ENCODE measurements at places on chromosomes 12 and 14.

GRCh38 chr12:119692410-119692809 is 24.5 kb downstream of the PRKAB1 start:
- DNase-seq: peak; percentile 82

DNA sequence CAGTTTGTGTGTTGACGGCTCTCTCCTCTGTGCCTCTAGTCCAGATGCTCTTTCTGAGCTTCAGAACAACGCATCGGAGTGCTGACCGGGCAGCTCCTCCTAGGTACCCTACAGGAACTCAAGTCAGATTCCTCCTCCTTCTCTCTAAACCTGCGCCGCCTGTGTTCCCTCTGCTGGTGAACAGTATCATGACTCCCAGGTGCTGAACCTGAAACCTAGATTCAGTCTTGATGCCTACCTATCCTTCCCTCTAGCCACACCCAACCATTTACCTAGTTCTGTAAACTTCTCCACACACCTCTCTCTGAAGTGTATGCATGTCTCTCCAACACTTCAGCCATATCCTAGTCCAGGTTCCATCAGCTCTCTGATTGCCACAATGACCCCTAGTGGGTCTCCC is 112.7 kb downstream of the EFCAB11 start:
- DNase-seq: no peak

DNA sequence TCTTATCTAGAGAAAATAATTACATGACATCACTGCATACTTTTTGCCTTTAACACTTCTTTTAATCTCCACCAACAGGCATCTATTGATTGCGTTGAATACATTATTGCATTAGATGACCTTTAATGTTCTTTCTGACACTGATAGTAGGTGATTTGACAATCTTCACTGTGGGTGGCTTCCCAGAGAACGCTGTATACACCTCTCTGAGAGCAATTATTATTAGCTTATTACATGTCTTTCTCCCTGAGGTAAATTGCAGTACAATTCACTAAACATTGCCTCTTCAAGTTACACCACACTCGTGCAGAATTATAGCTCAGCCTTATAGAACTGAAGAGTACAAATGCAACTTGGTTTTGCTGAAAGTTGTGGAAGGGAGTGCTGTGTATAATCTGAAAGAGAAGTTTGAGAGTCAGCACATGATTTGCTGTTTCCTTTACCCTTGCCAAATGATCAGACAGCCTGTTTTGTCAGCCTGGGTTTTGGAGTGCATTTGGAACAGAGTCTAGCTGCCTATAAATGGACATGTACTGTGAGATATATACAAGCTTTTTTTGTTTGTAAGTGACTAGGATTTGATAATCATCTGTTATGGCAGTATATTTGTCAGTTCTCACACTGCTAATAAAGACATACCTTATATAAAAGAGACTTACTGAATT is 369.2 kb downstream of the CCER1 start:
- no peak for DNase-seq

GRCh38 chr12:94326727-94327126 is 132.9 kb downstream of the CEP83 start:
- DNase-seq: no peak

GRCh38 chr12:88628856-88629509 is 48.7 kb upstream of the KITLG start:
- DNase-seq: no peak

DNA sequence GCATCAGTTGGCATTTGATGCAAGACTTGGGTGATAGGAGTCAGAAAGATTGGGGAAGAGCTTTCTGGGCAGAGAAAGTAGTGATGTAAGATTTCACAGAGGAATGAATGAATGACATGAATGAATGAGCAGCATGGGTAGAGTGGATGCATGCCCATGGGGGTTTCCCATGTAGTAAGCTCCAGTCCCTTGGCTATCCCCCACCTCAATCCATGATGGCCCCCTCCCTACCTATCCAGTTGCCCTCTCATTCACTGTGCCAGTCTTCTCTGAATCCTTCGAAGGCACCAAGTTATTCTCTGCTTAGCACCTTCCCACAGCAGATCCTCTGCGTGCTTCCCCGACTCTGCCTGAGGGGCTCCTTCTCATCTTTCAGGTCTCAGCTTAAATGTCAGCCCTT is 32.0 kb downstream of the ERH start:
- no peak for DNase-seq

All from NCI-H2171 (cell line).